ENCODE measurements at places on chromosomes 6 and 20.
A peak's percentile ranks its signal among the peaks of the same experiment; 100 is the strongest.

DNA sequence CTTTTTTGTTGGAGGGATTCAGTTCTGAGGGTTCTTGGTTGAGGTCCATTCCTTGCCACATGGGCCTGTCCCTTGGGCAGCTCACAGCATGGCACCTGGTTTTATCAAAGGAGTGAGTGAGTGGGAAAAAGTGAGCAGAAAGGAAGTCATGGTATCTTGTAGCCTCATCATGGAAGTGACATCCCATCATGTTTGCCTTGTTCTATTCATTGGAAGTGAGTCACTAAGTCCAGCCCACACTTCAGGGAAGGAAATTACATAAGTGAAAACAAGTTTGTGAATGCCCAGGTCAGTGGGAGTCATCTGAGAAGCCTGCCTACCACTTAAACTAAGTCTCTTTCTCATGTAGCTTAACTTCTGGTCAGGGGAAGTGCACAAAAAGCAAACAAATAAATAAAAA, 32.8 kb upstream of the ZNFX1 start:
- DNase-seq = no peak

DNA sequence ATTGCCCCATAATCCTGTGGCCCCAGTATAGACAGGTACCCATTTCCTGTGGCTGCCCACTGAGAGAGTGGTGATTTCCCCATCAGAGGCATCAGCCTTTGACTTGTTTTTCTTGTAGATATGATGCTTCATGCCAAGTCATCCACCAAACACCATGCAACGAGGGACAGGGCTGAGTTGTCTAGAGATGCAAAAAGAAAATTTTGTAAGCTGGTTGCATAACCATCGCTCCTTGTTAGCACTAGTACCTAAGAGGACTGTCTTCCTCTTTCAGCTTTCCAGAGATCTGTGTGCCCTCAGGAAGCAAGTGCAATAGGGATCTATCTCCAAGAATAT, 166.8 kb downstream of the BCAS1 start:
- no peak for DNase-seq

DNA sequence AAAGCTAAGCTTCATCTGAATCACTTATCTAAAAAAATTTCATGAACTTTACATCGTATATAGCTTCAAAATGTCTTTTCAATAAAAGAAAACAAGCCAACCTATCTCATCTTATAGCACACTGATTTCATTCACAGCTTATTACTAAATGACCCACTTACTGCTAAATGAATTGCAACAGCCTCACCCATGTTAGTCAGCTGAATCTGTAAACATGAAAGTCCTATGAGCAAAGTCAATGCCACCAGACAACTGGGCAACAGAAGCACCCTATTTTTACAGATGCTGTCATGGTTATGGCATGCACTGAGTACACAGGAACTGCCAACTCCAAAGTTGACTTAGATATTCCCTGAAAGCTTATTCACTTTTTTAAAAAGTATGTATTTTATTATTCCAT, 41.2 kb upstream of the DST start:
- peak; percentile 10 for DNase-seq

DNA sequence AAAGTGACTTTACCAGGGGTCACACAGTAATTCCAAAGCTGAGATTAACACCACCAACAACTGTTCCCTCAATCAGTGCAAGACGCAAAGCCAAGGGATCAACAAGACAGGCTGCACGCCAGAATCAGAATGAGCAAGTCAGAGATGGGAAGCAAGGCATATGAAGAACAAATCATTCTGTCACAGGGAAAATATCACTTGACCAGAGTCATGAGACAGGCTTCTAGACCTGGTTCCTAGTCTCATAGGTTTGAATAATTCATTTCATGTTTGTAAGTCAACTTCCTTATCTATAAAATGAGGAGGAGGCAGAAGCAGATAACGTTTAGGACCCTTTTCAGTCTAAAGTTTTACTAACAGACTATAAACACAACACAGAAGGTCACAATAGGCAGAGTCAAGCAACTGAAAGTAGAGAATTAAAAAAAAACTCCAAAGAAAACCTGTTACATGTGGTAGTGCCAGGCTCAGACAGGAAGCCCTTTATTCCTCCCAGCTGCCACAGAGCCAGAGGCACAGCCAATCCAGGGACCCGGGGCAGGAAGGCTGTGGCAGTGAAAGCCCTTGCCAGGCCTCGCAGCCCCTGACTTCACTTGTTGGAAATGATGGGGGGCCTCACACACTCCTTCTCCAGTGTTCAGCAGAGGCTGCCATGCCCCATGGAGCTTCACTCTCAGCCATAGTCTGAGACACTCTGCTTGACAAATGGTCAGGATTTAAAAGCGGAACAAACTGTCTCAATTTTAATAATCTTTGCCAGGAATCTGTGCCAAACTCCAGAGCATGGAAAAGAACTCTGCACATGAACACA, 29.2 kb upstream of the DST start:
- no peak for DNase-seq

GRCh38 chr6:5552243-5552642, 290.9 kb downstream of the FARS2 start:
- no peak for DNase-seq

DNA sequence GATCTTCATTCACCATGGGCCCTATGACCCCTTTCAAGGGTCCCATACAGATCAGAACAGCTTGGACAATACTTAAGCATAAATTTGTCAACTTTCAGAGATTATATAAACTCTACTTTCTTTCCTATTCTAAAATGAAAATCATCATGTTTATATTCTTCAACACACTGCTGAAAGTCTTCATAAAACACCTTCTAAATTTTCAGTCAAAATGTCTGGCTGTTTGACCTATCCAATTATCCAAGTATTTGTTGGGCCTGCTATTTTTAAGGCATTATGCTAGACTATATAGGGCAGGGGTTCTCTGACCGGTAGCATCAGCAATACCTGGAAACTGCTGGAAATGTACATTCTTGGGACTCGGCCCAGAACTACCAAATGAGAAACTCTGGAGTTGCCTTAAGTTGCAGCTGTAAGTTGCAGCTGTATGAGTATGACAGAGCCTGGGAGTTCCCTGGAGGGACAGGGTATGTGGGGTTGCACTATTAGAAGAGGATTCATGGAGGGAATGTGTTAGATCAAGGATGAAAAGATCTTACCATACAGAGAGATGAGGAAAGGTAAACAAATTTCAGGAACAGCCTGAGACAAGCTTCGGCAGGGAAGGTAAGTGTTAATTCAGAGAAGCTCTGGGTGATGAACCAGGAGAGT, 293.0 kb downstream of the ADGB start:
- DNase-seq = no peak

DNA sequence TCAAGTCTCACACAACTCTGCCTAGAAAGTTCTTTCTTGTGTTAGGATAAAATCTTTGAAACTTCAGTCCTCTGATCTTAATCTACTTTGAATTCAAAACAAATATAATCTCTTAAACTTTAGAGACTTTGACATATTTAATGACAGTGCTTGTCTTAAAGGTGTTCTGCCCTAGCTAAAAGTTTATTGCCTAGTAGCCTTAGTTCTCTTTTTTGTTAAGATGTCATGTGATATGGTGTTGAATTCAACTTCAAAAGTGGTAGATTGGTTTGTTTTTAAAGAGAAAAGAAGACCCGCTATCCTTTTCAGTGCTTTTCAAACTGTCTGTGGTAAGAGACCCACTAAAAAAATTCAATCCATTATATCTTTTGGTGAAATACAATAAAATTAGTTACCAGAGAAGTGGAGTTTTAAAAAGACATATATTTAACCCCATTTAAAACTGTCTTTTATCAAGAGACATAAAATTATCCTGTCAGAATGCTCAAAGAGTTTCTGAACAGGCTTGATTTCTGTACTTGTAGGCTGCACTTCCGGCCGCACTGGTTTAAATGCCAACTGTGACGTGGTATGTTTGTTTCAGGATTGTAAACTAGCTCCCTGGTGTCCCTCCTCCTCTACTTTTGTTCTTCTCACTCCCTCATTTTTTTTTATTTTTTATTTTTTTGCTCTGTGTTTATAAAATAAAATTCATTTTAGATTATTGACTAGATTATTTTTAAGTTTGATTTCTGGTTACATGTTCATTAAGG, 76.5 kb downstream of the QKI start:
- peak; percentile 13 for DNase-seq

DNA sequence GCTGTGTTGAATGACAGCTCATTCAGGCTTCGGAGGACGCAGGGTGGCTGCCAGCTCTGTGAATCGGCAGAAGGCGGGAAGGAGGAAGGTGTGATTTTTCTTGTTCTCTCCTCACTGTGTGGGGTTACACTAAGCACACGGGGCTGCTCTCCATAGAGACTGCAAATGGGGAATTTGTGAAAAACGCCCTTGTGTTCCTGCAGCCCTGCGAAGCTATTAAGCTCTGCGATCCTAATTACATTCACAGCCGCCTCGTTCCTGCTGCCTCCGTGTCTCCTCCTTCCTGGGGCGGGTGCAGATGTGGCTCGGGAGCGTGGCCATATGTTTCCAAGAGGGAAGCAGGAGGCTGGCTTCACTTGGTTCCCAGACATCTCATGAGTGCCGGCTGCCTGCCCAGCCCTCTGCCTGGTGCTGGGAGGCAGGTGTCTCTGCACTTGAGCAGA, 124.0 kb downstream of the TOX2 start:
- no peak for DNase-seq

GRCh38 chr20:41330343-41330720, 10.3 kb upstream of the LPIN3 start:
- DNase-seq = no peak

- no peak for DNase-seq
These were observed 14.7 kb downstream of the FAM110A start for GRCh38 chr20:848193-848592.

DNA sequence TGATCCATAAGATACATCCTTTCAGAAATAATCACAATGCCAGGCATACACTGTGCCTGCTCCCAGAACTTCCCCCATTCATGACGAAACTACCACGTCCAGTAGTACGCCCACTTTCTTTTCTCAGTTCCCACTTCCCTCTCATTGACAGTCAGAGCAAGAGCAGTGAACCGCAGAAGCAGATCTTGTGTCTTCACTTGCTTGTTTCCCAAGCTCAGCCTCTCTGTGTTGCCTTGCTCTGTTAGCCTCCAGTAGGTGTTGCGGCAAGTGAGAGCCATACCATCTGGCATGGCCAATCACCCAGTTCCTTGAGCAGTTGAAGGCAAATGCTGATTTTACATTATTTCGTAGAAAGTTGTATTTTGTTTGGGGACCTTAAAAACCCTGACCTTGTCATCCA, 11.7 kb downstream of the UST start:
- no peak for DNase-seq

- DNase-seq = no peak
These were observed 467.3 kb downstream of the C6orf118 start for GRCh38 chr6:164842085-164842484.

- DNase-seq = no peak
These were observed 4.9 kb upstream of the CDSN start for GRCh38 chr6:31125162-31125561.

- no peak for DNase-seq
These were observed 235.5 kb upstream of the QKI start for GRCh38 chr6:163179061-163179460.

DNA sequence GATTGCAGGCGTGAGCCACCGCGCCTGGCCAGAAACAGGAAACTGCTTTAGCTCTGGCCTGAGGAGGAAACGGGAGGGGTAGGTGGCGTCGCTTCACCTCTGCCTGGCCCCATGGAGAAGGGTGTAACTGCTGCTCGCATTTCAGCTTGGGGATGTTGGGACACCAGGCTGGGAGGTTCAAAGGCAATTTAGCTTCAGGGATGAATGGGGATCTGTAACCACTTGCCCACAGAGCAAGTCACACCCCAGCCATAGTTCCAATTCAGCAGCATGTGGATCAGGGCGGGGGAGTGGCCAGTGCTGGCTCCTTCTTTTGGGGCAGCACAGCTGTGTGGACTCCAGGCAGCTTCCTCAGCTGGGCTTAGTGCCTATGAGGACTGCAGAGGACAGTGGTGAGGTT, 34.8 kb upstream of the NUP153 start:
- DNase-seq = no peak

DNA sequence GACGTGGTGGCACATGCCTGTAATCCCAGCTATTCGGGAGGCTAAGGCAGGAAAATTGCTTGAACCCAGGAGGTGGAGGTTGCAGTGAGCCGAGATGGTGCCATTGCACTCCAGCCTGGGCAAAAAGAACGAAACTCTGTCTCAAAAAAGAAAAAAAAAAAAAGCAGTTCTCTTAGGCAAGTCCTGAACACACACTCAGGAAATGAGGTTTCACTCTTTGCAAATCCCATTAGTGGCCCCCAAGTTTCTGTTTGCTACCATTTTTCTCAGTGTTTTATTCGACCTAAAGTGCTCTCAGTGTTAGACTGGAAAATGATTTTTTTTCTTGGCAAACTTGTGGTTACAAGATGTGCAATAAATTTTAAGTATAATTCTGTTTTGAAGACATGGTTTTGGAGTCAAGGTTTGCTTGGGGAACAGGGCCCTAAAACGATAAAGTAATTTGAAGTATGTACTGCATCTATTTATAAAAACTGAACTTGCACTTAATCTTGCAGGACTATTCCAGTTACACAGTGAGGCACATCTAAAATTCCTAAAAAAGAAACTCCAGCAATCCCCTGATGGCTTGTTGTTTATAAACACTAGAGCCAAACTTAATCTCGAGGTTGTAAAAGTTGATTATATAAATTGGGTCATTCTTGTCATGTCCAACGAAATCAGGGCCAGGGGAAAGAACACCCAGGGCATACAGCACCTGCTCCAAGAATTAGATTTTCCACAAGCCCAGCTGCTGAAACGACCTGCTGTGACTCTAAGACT, 42.6 kb downstream of the MAP1LC3A start:
- no peak for DNase-seq

GRCh38 chr6:146574211-146574610, 24.6 kb upstream of the ADGB start:
- no peak for DNase-seq

- DNase-seq = no peak
These were observed 146.5 kb upstream of the FERMT1 start for GRCh38 chr20:6269168-6269873.

- DNase-seq = no peak
These were observed 235.8 kb downstream of the GMPR start for GRCh38 chr6:16473908-16474771.

DNA sequence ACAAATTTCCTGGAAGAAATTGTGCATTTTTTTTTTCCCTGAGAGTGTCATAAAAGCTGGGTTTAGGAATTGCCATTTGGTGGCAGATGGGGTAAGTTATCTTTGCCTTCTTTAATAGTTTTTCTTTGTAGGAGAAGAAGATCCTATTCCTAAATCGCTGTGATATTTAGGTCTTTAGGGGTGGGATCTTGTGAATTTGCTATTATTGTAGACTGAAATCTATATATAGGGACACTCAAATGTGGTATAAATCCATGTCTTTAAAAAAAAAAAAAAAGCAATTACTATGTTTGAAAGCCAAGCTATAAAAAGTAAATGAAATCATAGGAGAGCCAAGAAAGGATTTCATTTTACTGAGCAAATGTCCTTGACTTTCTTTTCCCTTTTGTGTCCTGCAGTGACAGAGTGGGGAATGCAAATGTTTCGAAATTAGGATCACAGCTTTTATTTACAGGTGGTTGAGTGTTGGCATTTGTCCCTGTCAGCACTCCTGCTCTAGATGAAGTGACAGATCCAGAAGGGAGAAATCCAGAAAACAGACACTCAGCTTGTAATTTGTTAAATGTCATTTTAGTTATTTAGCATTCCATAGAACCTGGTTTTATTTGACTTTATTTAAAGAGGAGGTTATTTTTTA, 29.4 kb downstream of the TIAM2 start:
- no peak for DNase-seq

GRCh38 chr6:12952318-12952717, 235.8 kb downstream of the PHACTR1 start:
- peak; percentile 54 for DNase-seq

GRCh38 chr6:42569102-42570028, 5.5 kb downstream of the UBR2 start:
- DNase-seq = no peak

- no peak for DNase-seq
These were observed 17.8 kb upstream of the MYT1 start for GRCh38 chr20:64146301-64146935.

Measured in NCI-H2081 (cell line).